ENCODE measurements at places on chromosomes 1 and 21. TPM values are rescaled to one million over a fixed set of nuclear protein-coding genes. Genes with fewer than 3 reads are reported as not detected.

Gene EXTL1
- total RNA-seq: 0.94 TPM

Gene LHX8
- 0.39 TPM for total RNA-seq

Gene FTCD
- 0.67 TPM for total RNA-seq

Gene CNTN2
- 1.1 TPM for total RNA-seq

Gene NPPA
- total RNA-seq: not detected

Gene CHRM3
- 4.0 TPM for total RNA-seq

Gene BATF3
- 0.64 TPM for total RNA-seq

Gene TRAF3IP3
- 0.71 TPM for total RNA-seq

Gene DYNLT5
- total RNA-seq: 3.4 TPM

Gene TMPRSS2
- 0.36 TPM for total RNA-seq

Gene AMY1A
- not detected for total RNA-seq

Gene CLCA4
- 0.32 TPM for total RNA-seq

Gene NECTIN4
- 0.30 TPM for total RNA-seq

Gene TRIM67
- total RNA-seq: 8.6 TPM

Gene PTPN7
- total RNA-seq: 0.71 TPM

Gene LCE1D
- total RNA-seq: not detected

Gene CFHR1
- total RNA-seq: not detected

Gene C1orf115
- total RNA-seq: 2.0 TPM

Gene NCMAP
- total RNA-seq: 0.14 TPM

Gene PIK3C2B
- 12.0 TPM for total RNA-seq

Gene RGSL1
- total RNA-seq: 3.4 TPM

Gene HLCS
- total RNA-seq: 18.3 TPM

Gene TIE1
- total RNA-seq: 19.5 TPM

Gene DLGAP3
- total RNA-seq: 4.1 TPM

Gene TIAM1
- 11.9 TPM for total RNA-seq

Gene LCE2A
- not detected for total RNA-seq

Gene PADI4
- total RNA-seq: not detected

Gene RAB7B
- total RNA-seq: 4.6 TPM

Gene ZBTB37
- 17.7 TPM for total RNA-seq

Gene GAS5
- 2,769 TPM for total RNA-seq

Gene FYB2
- total RNA-seq: 0.13 TPM

Gene B4GALT3
- total RNA-seq: 49.9 TPM

Gene HCRTR1
- total RNA-seq: 0.52 TPM

Gene SLAMF6
- not detected for total RNA-seq

Gene FAM163A
- 0.89 TPM for total RNA-seq

Gene SPRR3
- total RNA-seq: 0.85 TPM

Gene PLEKHA6
- total RNA-seq: 16.4 TPM

Gene GNL2
- total RNA-seq: 141 TPM

Gene USP16
- 32.8 TPM for total RNA-seq

Gene SLC6A17
- total RNA-seq: 0.59 TPM

Gene ATP1A2
- total RNA-seq: 0.61 TPM

Gene SYF2
- 99.9 TPM for total RNA-seq

Gene ANKRD35
- total RNA-seq: not detected

All from motor neuron (in vitro differentiated cells).